ENCODE measurements at places on chromosomes 5 and 9.

DNA sequence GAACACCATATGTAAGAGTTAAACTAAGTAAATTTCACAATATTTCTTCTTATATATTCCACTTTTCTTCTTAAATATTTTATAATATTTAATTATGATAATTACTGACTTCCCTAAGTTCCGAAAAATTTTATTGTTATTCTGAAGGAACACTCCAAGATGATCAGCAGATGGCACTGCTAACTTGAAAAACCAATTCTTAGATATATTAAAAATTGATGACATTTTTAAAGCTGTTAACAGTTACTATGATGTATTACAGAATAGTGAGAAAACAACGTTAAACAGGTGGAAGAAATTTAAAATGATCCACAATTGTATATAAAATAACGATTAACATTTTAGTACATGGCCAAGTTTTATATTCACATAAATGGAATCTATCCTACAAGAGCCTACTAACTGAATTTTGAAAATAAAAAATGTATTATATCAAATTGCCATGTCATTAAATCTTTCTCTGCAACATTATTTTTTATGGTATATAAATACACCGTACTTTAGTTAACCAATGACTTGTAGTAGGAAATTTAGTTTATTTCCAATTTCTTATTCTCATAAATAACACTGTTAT is 30.1 kb upstream of the MUSK start:
- no peak for DNase-seq

- DNase-seq: no peak
Measured at GRCh38 chr5:37915097-37915736, 75.4 kb upstream of the GDNF start.

GRCh38 chr9:6049798-6050197 is 34.4 kb upstream of the RANBP6 start:
- no peak for DNase-seq

GRCh38 chr9:136589766-136590763 is 44.2 kb upstream of the NOTCH1 start:
- DNase-seq: no peak

GRCh38 chr5:113172231-113172826 is 195.7 kb downstream of the DCP2 start:
- DNase-seq: no peak

GRCh38 chr5:181221792-181222629 is 1.1 kb upstream of the TRIM41 start:
- peak; percentile 100 for DNase-seq

DNA sequence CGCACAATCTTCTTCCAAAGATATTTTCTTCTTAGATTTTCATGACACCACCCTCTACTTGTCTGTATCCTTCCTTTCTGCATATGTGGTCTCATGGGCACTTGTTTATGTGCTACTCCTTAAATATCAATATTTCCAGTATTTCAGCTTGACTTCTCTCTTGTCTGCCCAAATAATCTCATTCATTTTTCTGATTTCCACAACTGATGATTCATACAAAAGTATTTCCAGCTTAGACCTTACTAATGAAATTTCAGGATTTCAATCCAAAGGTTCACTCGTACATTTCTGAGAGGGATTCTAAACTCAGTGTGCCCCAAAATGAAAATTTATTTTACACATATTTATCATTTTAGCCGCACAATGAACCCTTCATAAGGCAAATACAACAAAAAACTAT is 928.9 kb upstream of the C9orf72 start:
- no peak for DNase-seq

DNA sequence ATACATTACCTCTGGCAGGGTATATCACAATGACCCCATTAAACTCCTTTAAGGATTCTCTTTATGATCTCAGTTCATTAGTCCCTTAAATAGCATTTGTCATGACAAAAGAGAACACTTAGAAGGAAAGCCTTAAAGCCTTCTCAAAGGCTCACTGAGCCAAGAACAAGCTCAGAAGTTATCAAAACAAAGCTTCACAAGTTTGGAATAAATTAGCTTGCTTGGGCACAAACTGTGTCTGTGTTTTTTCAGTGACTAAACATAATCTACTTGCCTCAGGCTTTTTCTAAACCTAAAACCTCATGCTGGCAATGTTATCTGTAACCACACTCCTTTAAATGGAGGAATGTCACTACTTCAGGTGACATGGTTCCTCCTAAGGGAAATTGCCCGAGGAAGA is 1114.9 kb upstream of the C9orf72 start:
- no peak for DNase-seq

All from activated CD8-positive, alpha-beta memory T cell treated with anti-CD3 and anti-CD28 coated beads, Interleukin-2, amount 50 U/mL, for 48 hours (primary cell).